ENCODE measurements at places on chromosomes 2 and 18.
A peak's percentile ranks its signal among the peaks of the same experiment; 100 is the strongest.

DNA sequence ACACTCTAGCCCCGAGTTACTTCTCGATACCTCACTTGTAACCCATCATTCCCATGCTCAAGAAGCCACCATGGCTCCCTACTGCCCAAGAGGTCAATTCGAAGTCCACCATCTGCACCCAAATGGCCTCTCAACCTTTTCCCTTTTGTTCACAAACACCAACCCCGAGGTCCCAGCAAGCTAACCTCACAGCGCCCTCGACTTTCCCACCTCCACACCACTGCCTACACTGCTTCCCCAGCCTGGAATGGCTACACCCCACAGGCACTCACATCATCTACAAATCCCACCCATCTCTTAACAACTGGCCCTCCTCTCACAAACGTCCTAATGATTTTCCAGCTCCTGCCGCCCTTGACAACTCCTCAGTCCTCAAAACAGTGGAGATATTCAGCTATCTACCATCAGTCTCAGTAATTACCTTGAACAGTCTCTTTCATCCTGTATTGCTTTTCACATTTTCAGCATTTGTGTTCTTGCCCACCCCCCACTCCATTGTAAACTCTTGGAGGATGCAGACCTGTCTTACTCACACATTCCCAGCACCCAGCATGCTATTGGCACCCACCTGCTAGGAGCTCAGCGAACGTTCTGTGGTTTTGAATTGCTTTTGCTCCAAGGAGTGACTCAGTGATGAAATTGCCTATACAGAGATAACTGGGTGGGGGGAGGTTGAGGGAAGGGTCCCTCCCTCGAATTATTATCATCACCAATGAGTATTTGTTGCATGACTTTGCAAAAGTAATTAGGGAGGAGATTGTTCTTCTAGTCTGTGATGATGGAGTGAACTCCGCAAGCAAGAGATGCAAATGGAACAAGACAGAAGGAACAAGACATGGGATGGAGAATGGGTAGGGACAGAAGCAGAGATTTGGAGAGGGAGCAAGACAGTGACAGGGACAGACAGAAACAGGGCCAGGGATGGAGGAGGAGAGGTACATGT lies 106.8 kb downstream of the CYP26B1 start:
- DNase-seq, result no peak

- no peak for DNase-seq
These were observed 50.1 kb downstream of the UBR3 start for GRCh38 chr2:169877398-169877797.

- no peak for DNase-seq
These were observed 124.6 kb downstream of the TMEFF2 start for GRCh38 chr2:192070099-192070498.

- DNase-seq, result peak; percentile 47
These were observed 14.2 kb downstream of the ECEL1 start for GRCh38 chr2:232473467-232473890.

DNA sequence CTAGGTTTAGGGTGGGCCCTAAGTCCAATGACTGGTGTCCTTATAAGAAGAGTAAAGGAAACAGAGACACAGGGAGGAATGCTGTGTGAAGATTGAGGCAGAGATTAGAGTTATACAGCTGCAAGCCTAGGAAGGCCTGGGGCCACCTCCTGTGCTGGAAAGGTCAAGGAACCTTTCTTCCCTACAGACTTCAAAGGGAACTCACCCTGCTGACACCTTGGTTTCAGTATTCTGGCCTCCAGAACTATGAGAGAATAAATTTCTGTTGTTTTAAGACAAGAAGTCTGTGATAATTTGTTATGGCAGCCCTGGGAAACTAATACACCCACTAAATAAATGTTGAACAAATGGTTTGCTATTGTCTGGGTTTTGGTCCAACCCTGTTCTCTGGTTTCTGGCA lies 102.3 kb upstream of the NEUROD1 start:
- DNase-seq, result no peak
